ENCODE measurements at places on chromosomes 12 and 14. TPM values are rescaled to one million over a fixed set of nuclear protein-coding genes. Genes with fewer than 3 reads are reported as not detected.

- DNase-seq, result peak; percentile 15
These were observed 217.7 kb downstream of the SLC15A4 start for GRCh38 chr12:128606051-128606450.

GRCh38 chr14:55500219-55500701 is 59.8 kb upstream of the TBPL2 start:
- DNase-seq, result no peak

GRCh38 chr12:122880668-122881067 is 15.3 kb downstream of the VPS37B start:
- no peak for DNase-seq

DNA sequence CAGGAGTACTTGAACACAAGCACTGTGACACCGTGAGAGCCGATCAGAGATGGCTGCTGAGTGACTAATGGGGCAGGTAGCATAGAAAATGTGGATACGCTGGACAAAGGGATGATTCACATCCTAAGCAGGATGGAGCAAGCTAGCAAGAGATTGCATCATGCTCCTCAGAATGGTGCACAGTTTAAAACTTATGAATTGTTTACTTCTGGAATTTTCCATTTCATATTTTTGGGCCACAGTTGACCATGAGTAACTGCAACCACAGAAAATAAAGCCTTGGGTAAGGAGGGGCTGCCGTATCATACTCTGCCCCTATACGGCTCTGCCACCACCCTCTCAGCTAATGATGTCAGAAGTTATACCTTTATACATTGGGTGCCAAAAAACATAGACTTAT is 23.3 kb upstream of the MARK3 start:
- no peak for DNase-seq

- DNase-seq, result no peak
These were observed 186.7 kb downstream of the GRIN2B start for GRCh38 chr12:13794706-13795105.

Gene GLI1
- 8.4 TPM for polyA plus RNA-seq

DNA sequence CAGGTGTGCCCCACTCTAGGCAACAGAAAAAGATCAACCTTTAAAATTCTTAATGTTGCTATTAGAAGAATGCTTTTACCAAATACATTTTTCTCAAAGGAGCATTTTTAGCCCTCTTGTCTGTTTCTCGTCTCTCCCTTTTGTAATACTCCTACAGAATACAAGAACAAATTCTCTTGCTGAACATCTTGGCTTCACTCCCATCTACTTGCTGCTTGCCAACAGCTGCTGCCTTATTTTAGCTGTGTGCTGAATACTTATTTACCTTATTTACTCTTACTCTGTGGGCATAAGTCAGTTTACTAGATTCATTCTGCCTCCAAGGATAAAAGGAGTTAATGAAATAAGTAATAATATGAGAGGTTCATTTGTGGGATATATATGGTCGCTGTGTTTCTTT is 70.8 kb downstream of the POLR3B start:
- DNase-seq, result peak; percentile 70

DNA sequence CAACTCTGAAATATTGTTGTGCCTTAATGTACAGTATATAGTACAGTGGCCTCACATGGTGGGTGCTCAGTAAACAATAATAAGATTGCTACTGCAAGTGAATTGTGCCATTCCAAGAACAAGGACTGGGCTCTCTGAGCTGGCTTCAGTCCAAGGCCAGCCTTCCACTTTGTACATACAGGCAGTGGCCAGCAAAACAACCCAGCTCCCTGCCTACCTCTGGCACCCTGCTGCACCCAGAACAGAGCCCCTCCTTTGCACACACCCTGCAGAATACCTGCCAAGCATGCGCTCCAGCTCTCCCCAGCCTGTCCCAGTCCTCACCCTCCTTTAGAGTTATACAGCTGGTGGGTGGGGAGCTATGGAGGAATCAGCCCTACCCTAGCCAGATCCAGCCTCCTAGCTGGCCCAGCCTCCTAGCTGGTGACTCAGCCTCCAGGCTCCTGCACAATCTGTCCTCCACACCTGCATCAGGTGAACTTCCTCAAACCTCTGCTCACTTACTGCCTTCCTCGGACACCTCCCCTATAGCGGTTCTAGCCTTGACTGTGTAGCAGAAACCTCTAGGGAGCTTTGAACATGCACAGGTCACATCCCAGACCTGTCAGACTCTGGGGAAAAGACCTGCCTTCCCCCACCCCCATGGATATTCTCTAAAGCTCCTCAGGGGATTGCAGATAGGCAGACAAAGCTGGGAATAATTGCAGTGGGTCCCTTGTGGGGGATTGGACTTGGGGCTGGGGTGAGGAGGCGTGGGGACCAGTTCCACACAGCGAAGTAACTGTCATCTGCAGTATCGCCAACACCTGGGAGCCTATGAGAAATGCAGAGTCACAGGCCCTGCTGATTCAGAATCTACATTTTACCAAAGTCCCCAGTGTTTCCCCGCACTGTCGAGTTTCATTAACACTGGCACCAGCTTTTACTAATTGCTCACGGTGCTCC is 17.9 kb downstream of the ZDHHC22 start:
- DNase-seq, result no peak

GRCh38 chr14:58812050-58812910 is 174.5 kb downstream of the DACT1 start:
- no peak for DNase-seq

DNA sequence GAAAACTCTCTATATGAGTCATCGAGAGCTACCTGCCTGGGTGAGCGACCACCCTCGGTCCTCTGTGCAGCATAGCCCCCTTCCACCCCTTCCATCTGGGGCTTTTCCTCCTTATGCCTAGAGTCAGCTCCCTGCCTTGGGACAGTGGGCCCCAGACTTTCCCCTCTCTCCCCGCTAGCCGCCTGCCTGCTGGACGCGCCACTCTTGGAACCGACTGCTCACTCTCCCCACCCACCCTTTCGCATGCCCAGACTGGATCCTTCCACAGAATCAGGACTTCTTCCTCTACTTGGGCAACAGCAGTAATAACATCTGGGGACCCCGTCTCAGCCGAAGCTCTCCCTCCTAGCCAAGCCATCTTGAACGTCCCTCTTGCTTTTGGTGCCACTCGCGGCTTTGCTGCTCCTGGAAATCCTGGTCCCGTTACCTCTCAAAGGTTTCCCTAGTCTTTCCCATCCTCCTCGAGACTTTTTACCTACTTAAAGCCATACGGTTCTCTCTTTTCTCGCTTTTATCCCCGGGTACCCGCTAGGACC is 671 bp downstream of the ESYT1 start:
- DNase-seq, result peak; percentile 44

Gene CIROP
- not detected for polyA plus RNA-seq

GRCh38 chr12:77387214-77387613 is 321.8 kb upstream of the E2F7 start:
- DNase-seq, result no peak

DNA sequence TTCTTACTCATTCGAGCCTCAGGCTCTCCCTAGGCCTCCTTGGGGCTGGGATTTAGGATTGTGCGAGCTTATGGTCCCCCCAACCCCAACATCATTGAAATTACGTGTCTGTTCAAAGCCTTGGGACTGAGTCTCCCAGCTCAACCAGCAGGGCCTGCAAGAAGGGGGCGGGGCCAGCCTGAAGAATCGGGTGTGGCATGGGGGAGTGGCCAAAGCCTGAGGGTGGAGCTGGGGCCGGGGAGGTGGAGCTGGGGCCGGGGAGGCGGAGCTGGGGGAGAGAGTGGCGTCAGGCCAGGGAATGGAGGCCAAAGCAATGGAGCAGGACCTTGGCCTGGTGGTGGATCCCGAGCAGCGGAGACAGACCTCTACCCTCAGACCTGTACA is 24.3 kb upstream of the HSPB8 start:
- no peak for DNase-seq

GRCh38 chr12:27810756-27811155 is 30.7 kb upstream of the MANSC4 start:
- DNase-seq, result no peak

DNA sequence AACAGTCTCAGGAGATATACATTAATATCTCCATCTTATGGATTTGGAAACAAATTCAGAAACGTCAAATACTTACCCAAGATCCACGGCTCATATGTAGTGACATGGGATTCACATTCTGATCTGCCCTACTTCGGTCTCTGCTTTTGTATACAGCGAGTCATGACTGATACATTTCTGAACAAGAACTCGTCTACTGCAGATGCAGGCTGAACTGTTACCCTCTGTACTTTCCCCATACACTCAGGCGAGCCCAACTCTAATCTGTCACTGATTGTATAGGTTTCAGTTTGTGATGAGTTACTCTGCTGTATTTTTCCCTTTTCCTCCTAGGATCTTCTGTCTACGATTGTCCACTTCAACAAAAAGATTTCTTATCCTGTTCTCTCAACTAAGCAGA is 441.6 kb downstream of the CCDC91 start:
- no peak for DNase-seq

DNA sequence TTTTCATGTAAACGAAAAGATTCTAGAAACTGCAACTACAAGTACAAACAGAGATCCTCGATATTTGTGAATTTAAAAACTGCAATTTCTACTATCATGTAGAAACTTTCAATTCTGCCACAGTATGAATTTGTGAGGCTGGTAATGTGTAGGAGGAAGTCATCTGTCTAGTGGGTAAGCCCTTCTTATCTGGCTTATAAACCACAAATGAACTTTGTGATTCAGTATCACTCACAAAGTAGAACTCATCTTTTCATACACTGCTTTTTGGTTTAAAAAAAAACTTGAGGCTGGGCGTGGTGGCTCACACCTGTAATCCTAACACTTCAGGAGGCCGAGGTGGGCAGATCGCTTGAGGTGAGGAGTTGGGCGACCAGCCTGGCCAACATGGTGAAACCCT is 20.7 kb downstream of the GTF2A1 start:
- no peak for DNase-seq

GRCh38 chr14:78586681-78587080 is 416.5 kb downstream of the NRXN3 start:
- no peak for DNase-seq

DNA sequence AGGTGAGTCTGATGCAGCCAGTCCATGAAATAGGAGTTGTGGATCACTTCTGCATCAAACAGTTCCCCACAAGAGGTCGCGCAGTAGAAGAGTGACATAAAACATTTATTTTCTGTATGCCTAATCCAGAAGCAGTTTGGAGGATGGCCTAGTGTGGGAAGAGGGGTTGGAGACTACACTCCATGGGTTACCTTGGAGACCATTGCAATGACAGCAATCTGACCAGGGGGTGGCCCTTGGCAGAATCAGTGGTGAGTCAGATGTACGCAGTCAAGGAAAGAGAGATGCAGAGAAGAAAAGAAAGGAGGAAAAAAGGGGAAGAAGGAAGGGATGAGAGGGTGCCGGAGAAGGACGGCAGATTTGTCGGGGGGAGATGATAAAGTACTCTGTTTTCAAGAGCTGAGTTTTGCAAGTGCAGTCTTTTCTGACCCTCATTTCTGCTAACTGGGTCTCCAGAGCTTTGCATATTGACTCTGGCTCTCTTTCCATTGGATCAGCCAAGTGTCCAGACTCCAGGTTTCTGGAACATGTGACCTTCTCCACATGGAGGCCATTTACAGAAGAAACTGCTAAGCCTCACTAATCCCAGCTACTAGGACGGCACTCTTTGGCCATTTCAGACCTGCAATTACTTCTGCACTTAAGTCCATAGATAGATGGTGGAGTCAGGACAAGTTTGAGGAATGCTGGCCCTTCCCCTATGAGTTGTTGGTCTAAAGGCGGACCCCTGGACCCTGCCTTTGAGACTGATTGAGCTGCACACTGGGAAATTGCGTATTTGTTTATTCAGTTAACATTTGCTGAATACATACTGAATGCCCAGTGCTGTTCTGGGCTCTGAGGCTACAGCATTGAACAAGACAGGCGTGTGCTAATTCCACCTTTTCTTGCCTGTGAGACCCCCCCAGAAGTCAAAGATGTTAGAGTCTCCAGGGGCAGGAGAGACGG is 424.2 kb downstream of the BCL11B start:
- DNase-seq, result no peak

- DNase-seq, result no peak
These were observed 143.5 kb downstream of the NEDD1 start for GRCh38 chr12:97050509-97050908.

- DNase-seq, result peak; percentile 51
These were observed 25.7 kb upstream of the PLD4 start for GRCh38 chr14:104898870-104899510.

DNA sequence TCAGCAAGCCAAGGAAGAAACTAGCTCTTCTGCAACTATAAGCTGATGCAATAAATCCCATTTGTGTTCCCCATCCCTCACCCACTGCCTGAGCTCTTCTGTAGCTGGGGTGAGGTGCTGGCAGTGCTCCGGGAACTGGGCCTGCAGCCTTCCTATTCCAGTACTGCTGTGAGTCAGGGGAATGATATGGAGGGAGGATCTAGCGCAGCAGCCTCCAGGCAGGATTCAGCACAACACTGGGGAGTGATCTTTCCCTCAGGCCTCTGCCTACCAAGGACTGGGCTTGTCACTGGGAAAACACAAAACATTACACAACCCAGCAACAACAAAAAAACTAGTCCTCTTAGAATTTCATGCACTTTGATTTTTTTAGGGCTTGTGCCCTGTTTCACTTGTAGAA is 58.7 kb downstream of the ST8SIA1 start:
- DNase-seq, result peak; percentile 68

- no peak for DNase-seq
These were observed 141.5 kb downstream of the NTF3 start for GRCh38 chr12:5573390-5573789.

DNA sequence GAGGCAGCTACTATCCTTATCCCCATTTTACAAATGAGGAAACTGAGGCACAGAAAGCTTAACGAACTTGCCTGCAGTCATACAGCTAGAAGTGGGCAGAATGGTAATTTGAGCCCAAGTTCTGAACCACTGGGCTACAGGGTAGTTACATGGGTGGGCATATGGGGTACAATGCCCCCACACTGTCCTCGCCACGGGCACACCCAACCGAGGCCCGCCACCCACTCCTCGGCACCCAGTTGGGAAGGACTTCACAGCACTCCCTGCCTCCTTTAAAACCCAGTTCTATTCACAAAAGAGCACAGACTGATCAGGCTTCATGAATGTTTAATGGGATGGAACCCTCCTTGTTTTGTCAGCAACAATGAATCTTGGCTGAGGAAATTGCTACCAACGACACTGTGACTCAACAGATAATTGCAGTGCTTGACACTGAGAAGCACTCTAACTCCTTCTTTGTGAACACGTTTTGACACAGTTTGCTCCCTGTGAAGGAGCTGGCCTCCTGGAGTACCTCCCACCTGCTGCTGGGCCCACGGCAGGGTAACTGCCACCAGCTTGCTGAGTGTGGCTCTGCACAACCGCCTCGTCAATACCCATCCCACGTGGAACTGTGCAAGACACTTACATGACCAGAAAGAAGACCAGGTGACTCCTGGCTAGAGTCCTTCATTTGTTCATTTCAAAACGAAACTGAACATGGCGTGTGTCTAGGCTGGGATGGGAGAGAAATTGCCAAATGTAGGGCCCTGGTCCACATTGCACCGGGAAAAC is 63.5 kb downstream of the CLMN start:
- no peak for DNase-seq

- no peak for DNase-seq
These were observed 34.4 kb downstream of the CDK17 start for GRCh38 chr12:96365604-96366380.

DNA sequence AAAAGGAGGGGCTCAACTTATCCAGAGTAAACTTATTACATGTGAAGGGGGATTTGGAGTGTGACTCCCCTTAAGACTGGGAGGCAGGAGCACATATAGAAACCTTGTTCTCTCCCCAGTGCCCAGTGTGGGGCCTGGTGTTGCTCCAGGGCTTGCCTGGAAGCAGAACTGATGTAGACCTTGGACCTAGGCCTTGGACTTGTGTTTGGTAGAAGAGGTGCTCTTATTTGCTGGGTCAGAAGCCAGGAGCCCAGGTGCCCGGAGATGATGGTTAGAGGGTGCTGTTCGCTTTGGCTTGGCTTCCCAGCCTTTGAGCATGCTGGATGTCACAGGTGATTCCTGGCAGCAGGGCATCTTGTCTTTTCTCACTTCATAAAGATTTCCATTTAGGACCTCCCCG is 110.4 kb downstream of the SMOC1 start:
- DNase-seq, result no peak

Measured in muscle of arm (tissue), 14 donors.